ENCODE measurements at places on chromosomes 11 and 22.

GRCh38 chr11:43936076-43936475, 6.4 kb upstream of the C11orf96 start:
- no peak for DNase-seq

- no peak for DNase-seq
These were observed 235.3 kb downstream of the CTTN start for GRCh38 chr11:70633610-70634009.

DNA sequence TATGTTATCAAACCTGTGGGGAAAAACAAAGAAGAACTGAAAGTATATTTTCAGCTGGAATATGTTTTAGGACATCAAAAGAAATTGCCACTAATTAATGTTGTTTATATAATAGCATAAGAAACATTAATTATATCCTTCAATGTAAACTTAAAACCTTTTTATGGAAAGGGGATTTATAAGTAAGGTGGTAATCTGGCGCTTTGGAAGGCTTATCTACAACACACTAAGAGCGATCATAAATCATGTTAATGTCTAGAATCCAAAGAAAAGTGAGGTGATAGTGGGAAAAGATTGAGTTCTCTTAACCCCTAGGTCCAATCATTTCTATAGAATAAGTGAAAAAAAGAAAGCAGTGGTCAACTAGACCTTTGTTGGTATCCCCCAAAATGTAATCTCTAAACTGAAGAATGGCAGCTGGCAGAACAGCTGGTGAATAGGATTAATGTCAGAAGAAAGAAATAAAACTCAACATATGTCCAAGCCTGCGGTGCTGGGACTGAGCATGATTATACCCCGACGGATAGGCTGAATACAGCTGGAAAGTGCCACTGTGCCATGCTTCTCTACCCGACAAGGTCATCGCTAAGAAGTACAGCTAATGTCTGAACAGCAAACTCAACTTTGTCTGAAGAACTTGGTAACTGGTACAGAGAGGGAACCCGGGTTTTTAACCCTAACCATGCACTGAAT, 64.0 kb downstream of the SOX6 start:
- DNase-seq = no peak

DNA sequence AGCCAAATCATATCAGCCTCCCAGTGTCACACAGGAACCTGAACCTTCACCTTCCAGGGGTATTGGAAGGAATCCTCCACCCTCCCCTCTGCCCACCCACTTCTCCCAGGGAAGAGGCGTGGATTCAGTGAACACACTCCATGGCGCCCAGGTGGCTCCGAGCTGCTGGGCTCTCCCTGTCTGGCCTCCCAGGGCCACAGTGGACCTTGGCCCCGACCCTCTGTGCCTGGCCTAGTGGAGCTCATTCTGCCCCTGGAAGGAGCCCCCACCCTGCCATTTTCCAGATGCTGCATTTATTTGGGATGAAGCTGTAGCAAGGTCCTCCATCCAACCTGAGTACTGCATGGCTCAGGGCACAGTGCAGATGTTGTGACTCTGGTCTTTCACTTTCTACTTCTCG, 1340.1 kb downstream of the TBC1D22A start:
- no peak for DNase-seq

DNA sequence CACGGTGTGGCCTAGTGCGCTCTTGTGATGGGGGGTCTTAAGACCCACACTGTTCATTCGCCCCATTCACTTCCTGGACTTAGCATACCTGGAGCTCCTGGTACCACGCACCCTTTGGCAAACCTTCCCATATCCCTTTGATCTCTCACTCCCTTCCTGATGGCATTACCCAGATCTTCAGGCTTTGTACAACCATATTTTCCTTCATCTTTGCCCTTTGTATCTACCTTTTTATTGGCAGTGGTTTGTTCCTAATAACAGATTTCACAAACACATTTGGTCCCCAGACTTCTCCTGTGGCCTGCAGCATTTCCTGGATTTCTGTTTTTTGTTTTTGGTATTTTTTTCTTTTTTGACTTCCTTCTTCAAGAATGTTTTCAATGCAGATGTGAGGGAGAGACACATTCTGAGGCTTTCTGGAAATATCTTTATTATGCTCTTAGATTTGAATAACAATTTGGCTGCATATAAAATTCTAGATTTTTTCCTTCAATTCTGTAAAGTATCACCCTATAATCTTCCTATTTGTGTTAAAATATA, 16.1 kb upstream of the IFITM3 start:
- no peak for DNase-seq

DNA sequence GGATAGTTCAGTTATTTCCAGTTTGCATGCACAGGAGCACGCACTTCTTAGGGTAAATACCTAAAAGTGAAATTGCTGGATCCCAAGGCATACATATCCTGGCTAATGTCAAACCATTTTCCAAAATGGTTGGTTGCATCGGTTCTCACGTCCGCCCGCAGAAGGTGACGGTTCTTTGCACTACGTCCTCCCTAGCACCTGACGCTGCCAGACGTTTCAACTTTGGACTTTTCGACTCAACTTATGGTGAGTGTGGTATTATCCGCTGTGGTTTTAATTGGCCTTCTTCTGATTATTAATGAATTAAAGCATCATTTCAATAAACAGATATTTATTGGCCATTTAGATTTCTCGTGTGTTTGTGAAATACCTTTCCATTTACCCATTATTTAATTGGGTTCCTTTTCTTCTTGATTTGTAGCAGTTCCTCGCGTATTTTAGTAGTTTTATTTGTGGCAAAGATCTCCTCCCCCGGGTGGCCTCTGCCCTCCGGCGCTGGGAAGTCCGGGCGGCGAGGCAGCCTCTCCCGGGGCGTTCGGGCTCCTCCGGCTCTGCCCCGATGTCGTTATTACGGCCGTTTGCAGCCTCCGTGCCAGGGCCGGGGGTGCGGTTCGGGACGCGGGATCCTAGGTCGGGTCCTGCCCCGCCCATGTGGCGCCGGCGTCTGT, at the start of gene JHY:
Gene JHY, plus strand, starts transcription at position 571 of the 668 bp plus-strand sequence. CDS start 3,091 bp downstream, outside the sequence.
- DNase-seq = no peak

DNA sequence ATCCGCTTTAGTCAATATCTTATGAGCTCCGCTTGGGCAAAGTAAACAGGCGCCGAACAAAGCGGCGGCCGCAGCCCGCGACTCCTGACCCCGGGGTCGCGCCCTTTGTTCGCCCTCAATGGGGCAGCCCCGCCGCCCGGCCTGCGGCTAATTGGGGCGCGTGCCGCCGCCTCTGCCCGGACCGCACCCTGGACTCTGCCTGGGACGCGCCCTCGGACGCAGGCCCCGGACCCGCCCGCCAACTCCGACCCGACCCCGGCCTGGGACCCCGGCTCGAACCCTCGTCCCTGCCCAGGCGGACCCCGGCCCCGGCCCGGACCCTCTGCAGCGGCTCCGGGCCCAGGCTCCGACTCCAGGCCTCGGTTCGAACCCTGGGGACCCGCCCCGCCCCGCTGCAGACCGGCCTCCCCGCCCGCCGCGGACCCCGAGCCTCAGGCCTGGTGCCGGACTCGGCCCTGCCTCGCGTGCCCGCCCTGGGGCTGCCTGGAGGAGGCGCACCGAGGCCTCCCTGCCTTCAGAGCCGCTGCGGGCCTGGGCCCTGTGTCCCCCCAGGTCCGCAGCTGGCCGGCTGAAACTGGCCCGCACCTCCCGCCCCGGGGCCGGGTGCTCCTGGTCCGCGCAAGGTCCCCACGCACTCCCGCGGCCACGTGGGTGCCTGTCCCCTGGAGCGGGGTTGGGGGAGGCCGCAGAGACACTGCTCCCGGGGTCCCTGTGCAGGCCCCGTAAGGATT, 84.7 kb upstream of the WNT7B start:
- DNase-seq = no peak

GRCh38 chr22:42522546-42522945, 3.0 kb upstream of the RRP7A start:
- no peak for DNase-seq

GRCh38 chr11:109564241-109564640, 142.3 kb downstream of the C11orf87 start:
- no peak for DNase-seq

GRCh38 chr11:37504060-37504611, 906.1 kb upstream of the RAG2 start:
- no peak for DNase-seq

DNA sequence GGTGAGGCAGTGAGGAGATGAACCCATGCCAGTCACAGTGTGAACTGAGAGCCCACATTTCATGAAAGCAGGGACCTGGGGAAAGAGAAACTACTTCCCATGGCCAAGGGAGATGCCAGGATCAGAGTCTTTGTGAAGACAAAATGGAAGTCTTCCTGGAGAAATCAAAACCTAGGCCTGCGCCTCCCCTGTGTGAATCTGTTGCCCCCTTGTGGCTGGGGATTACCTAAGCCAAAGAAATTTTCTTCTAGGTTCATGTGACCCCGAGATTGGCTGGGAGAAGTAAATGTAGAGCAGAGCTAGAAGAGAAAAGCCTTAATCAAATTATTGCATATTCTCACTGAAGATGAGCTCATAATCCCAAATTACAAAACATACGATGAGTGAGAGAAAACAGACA, 1075.3 kb downstream of the TBC1D22A start:
- no peak for DNase-seq

DNA sequence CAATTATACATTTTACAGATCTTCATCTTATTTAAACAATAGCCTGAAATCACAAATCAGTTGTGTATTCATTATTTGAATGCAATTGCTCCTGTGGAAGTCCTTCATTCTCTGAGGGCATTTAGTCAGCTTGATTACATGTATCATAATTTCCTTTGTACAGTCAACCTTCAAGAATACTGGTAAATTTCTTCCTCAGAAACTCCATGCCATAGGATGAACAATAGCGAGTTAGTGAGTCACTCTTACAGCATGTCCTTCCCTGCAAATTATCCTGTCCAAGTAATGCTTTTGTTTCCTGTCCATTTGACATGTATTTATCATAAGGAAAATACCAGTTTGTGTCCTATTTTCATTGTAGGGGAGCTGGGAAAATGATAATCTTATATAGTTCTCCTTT, 3.8 kb downstream of the OR10S1 start:
- no peak for DNase-seq

DNA sequence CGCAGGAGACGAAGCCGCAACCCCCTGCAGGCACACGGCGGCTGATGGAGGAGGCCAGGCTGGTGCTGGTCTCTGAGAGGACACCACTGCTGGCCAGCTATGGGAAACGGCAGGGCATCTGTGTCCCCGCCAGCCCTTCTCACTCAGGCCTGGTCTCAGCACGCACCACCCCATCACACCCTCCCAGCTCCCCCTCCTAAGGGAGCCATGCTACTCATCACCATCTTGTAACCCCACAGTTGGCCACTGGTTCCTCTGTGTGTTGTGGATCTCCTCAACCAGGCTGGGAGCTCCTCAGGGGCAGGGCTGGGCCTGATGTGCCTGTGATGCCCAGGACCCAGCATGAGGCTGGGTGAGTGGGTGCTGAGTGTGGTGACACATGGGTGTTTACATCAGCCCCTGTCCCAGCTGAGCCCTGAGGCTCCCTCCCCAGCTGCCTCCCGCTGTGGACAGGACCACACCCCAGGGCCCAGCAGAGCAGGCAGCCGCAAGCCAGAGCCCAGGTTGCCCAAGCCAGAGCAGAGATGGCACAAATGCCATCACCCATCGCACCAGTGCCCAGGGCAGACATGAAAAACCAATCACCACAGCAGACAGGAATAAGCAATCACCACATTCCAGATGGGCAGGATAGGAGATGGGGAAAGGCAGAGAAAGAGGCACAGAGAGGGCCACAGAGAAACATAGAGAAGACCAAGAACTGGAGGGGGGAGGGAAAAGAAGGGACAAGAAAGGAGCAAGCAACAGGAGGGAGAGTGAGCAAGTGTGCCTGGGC, 8.2 kb downstream of the ARVCF start:
- DNase-seq = no peak

DNA sequence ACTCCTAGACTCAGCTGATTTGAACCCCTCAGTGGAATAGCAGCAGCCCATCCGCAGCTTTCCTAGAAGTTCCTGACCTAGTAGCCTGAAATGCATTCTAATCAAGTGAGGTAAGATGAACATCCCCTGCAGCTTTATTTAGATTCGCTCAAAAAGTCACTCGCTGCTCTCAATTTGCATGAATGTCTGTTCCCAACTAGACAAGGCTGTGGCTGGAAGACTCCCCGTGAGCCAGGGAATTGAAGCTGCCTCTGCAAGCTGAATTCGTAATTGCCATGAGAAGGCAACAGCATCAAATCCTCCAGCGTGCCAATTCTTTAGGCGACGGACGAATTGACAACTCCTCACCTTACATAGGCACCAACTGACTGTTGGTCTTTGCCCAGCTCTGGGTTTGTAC, 17.1 kb upstream of the SCN3B start:
- no peak for DNase-seq

DNA sequence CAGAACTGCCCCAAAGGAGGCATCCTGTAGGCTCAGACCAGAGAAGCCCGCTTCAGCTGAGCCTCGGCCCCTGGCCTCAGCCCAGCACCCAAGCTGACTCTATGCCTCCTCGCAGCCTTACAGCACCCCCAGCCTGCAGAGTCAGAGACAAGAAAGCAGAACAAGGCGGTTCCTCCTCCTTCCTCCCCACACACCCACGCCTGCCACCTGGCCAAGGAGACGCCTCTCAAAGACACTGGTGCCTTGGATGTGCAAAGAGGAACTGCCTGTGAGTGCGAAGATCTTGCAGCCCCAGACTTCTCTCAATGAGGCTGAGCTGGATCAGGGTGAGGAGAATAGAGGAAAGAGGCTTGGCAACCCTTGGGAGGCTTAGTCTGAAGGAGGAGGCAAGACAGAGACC, 60.2 kb downstream of the PDE2A start:
- DNase-seq = no peak

DNA sequence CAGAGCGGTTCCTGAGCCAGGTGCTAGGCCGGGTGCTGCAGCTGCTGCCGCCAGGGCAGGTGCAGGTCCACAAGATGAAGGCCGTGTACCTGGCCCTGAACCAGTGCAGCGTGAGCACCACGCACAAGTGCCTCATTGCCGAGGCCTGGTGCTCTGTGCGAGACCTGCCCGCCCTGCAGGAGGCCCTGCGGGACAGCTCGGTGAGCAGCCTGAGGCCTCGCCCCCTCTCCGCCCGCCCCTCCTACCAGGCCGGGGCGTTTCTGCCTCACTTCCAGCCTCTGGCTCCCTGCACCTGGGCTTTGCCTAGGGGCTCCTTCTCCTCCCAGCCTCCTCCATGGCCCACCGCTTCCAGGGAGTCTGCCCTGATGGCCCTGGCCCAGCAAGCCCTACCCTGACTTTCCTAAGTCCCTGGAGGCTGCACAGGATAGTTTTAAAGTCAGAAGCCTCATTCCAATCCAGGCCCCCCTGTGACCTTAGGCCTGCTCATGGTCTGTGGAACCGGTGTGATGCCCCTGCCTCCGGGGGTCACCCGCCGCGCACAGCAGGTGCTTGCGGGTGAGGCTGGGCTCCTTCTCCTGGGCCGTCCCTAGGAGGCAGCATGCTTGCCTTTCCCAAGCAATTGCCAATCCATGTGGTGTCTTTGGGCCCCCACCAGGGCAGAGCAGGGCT, 5.5 kb downstream of the TCIRG1 start:
- DNase-seq = no peak

- DNase-seq = no peak
These were observed 195.9 kb downstream of the DSCAML1 start for GRCh38 chr11:117601006-117601708.

- DNase-seq = no peak
These were observed 459.7 kb downstream of the DLG2 start for GRCh38 chr11:85167471-85167870.

GRCh38 chr22:39785232-39785631, 108.3 kb downstream of the ENTHD1 start:
- DNase-seq = no peak
